CD4-positive, alpha-beta T cell treated with Interferon gamma for 1 hour (primary cell): ENCODE measurements at places on chromosomes 6 and 20.

- no peak for DNase-seq
Measured at GRCh38 chr6:99575544-99576227, 7.2 kb upstream of the CCNC start.

GRCh38 chr20:12255461-12255970, 337.8 kb downstream of the BTBD3 start:
- DNase-seq = no peak

DNA sequence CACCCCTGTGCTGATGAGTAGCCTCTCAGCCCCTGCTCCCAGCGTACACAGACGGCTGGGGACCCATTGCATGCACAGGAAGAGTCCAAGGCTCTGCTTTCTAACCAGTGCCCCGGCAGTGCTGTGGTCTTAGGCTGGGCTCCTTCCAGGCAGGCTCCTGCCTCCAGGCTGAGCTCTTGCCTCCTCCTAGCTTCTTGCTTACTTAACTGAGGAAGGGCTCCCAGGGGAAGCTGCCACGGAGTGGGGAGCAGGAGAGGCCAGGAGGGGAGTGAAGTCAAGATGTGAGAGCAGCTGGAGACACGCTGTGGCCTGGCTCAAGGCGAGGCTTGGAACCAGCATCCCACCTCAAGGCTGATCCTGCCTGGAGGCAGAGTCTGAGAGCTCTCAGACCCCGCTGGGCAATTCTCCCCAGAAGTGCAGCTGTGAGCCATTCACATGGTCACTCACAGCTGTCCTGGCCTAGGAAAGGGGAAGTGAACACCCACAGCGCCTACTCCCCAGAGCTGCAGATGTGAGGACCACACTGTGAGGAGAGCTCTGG, 141.0 kb downstream of the TBXT start:
- no peak for DNase-seq

GRCh38 chr6:8059129-8059528, 5.1 kb downstream of the BLOC1S5 start:
- DNase-seq = no peak

DNA sequence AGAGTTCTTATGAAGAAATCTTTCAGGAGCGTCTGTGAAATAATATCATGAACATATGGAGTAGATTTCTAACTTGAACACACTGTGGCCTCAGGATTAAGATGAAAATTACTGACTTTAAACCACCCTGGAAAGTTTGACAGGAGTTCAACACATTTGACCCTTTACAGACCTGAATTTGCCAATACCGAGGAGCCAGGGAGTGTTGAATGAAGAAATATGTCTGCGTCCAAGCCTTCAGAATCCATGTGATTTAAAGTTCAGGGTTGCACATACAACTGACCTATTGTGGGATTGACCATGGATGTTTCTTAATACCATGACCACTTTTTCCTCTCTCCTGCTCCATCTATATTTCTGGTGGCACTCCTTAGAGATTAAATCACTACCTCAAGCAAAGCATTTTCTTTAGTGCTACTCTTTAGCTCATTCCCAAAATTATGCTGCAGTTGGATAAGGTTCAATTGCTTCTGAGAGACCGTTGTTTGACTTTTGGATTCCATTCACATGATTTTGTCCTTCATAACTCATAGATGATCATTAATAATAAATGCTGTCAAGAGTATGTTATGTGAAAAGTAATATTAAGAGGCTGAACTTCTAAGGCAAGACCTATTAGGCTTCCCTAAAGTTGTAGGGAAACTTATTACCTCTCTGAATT, 57.4 kb downstream of the PRL start:
- no peak for DNase-seq

- no peak for DNase-seq
Measured at GRCh38 chr6:128723667-128724066, 159.3 kb upstream of the LAMA2 start.

GRCh38 chr20:44415833-44416715, 59.6 kb upstream of the TTPAL start:
- no peak for DNase-seq

- no peak for DNase-seq
Measured at GRCh38 chr20:20037960-20038359, 14.3 kb downstream of the CRNKL1 start.

DNA sequence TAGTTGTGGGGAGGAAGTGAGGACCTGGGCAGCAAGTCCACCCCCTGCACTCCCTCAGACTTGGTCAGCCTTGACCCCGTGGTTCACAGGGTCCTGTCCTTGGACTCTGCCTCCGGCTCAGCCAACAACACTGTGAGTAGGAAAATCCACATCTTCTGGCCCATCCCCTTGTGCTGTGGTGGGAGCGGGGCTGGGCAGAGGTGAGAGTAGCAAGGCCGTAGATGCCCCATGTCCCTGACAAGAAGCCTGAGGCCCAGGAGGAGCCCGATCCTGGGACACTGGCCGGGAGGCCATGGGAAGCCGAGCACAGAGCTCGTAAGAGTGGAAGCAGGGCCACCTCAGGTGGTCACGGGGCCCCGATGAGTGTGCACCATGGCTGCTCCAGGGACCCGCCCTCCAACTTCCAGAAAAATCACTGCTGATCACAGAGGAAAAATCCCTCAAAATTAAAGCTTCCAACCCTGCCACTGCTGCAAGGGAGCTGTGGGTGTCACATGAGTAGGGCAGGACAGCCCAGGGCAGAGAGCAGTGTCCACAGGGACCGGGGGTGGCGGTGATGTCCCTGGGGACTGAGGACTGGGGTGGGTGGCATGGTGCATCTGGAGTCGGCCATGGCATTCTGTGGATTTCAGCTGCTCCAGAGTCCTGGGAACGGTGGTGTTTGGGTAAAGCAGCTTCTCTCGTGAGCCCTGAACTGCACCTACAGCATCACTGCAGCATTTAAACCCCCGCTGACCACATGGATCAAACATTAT, 189.4 kb downstream of the DLL1 start:
- no peak for DNase-seq

DNA sequence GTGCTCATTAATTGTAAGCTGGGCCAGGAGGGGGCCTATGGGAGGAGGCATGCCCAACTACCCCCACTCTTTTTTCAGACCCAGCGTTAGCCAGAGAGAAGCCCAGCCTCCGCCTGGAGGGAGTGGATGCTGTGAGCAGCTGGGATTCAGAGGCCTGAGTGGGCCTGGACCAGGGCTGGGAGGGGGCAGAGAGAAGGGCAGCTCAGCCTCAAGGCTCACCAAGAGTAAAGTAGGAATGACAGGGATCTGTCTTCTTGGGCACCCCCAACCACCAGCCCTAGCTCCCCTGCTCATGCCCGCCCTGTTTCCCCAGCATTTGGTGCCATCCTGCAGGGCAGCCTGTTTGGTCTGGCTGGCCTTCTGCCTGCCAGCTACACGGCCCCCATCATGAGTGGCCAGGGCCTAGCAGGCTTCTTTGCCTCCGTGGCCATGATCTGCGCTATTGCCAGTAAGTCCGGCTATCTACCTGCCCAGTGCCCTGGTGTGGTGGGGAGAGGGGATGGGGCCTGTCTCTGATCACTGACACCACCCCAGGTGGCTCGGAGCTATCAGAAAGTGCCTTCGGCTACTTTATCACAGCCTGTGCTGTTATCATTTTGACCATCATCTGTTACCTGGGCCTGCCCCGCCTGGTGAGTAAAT, 6.8 kb downstream of the SLC29A1 start:
- no peak for DNase-seq

GRCh38 chr6:14241255-14242070, 123.9 kb downstream of the CD83 start:
- DNase-seq = no peak

DNA sequence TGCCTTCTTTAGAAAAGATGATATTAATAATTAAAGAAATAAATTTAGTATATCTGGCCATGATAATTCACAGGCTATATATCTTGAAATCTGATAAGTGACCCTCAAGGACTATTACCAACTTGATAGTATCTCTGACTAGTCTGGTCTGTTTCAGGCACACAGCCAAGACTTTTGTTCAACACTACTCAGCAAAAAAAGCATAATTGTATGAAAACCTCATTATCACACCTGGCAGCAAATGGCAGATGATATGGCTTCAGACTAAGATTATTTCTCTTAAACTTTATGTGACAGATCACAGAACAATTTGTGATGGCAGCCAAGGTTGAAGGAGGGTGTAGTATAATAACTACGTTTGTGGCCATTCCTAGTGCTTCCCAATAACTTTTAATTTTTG, 114.7 kb downstream of the RWDD2A start:
- no peak for DNase-seq

DNA sequence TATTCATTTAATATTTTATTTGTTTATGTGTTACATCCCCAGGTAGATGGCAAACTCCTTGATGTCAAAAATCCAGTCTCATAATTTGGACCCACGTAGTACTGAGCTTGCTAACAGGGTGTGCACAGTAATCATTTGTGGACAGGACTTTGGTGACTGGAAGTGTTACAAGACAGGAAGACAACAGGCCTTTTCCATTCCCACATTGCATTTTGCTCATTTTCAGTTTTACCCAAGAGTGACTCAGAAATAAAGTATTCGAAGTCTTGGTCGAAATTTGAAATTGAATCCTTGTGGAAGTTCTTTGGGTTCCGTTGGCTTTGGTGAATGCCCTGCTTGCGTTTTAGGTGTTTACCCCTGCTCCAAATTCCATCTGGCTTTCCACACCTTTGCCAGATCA, 63.0 kb upstream of the THBS2 start:
- DNase-seq = no peak

DNA sequence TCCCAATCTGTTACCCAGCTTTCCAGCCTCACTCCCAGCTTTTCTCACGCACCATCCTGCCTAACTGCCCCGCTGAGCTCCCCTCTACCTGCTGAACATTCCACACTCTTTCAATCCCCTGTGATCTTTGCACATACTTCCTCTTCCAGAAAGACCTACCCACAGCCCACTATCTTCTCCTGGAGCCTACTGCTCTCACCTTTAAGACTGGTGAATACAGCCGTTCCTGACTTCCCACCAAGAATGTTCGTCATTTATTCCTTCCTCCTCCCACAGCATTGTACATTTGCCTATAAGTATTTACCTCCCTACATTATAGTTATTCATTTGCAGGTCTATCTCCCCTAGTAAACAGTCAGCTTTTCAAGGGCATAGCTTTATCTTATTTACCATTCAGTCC, 61.9 kb upstream of the MBOAT1 start:
- no peak for DNase-seq
